Liver (tissue), 10 donors: ENCODE measurements at places on chromosomes 2 and 18. TPM values are rescaled to one million over a fixed set of nuclear protein-coding genes. Genes with fewer than 3 reads are reported as not detected.

The COL3A1 gene
- polyA plus RNA-seq, result 80.2 TPM

The EGR4 gene
- not detected for polyA plus RNA-seq

The AQP4 gene
- polyA plus RNA-seq, result 0.36 TPM

The GAL3ST2 gene
- polyA plus RNA-seq, result not detected

The RGPD4 gene
- polyA plus RNA-seq, result not detected

The POU3F3 gene
- not detected for polyA plus RNA-seq
